Aortic smooth muscle cell (primary cell): ENCODE measurements at places on chromosomes 6 and 20. TPM values are rescaled to one million over a fixed set of nuclear protein-coding genes. Genes with fewer than 3 reads are reported as not detected.

The ZFP57 gene
- total RNA-seq: 0.13 TPM in 1 of 2 replicates, not detected in the other

The RIPK1 gene
- total RNA-seq: 21.7 and 26.4 TPM in 2 replicates

The ABCC10 gene
- 20.3 and 23.0 TPM in 2 replicates for total RNA-seq

The MUCL3 gene
- total RNA-seq: not detected in 2 replicates

The FIG4 gene
- 35.4 and 35.8 TPM in 2 replicates for total RNA-seq

The CDC40 gene
- 16.9 and 19.5 TPM in 2 replicates for total RNA-seq

The SYNDIG1 gene
- total RNA-seq: 3.2 and 5.1 TPM in 2 replicates

The LTB gene
- total RNA-seq: not detected in 2 replicates

The CPNE5 gene
- total RNA-seq: 0.31 and 0.40 TPM in 2 replicates

The HLA-DOB gene
- total RNA-seq: 0.13 TPM in 1 of 2 replicates, not detected in the other

The TRIM15 gene
- total RNA-seq: not detected in 2 replicates

The FBXO5 gene
- 10.4 and 19.2 TPM in 2 replicates for total RNA-seq

The TBC1D7 gene
- total RNA-seq: 17.6 and 21.1 TPM in 2 replicates

The FLRT3 gene
- under 0.01 and 0.06 TPM in 2 replicates for total RNA-seq

The PDYN gene
- total RNA-seq: under 0.01 TPM in 1 of 2 replicates, not detected in the other

The CDSN gene
- not detected in 2 replicates for total RNA-seq

The F13A1 gene
- not detected in 2 replicates for total RNA-seq

The GID8 gene
- total RNA-seq: 29.6 and 33.0 TPM in 2 replicates

The SCUBE3 gene
- total RNA-seq: 2.5 and 9.2 TPM in 2 replicates
